ENCODE measurements at places on chromosomes 2 and 18. TPM values are rescaled to one million over a fixed set of nuclear protein-coding genes. Genes with fewer than 3 reads are reported as not detected.

DNA sequence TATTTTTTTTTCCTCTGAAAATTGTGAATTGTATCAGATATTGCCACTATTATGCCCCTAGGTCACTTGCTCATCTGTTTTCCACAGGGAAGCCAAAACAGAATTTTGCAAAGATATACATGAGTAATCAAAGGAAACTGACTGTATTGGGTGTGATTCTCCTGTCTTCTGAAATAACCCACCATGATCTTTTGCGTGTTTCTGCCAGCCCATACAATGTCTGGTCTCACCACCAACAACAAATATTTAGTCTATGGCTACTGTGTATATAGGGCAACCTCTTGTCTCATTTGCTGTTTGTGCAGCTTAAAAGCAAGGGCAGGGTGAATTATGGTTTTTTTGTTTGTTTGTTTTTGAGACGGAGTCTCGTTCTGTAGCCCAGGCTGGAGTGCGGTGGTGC lies 26.5 kb downstream of the EPAS1 start:
- no peak for DNase-seq

The MERTK gene
- total RNA-seq = 13.7 TPM

DNA sequence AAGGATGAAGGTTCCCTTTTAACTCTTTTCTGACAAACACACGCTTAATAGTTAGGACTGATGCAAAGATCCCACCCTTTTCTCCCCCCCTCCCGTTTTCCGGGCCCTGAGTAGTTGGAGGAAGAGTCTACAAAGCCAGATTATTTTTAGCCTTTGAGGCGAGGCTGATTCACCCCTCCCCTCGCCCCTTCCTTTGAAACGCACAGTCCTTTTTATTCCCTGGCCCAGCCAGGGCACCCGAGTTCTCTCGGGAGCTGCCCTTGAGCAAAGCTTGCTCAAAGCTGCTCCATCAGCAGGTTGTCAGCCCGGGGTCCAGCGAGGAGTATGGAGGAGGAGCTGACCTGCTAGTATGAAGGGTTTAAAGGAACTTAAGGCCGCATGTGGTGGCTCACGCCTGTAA lies 47.1 kb upstream of the SPRED2 start:
- no peak for DNase-seq

- DNase-seq = no peak
These were observed 93.9 kb downstream of the SH3RF3 start for GRCh38 chr2:109222825-109223471.

The IHH gene
- total RNA-seq = 0.42 TPM

Measured in right lobe of liver (tissue), 6 donors.